Common myeloid progenitor, CD34-positive (primary cell): ENCODE measurements at places on chromosomes 2 and 18.

DNA sequence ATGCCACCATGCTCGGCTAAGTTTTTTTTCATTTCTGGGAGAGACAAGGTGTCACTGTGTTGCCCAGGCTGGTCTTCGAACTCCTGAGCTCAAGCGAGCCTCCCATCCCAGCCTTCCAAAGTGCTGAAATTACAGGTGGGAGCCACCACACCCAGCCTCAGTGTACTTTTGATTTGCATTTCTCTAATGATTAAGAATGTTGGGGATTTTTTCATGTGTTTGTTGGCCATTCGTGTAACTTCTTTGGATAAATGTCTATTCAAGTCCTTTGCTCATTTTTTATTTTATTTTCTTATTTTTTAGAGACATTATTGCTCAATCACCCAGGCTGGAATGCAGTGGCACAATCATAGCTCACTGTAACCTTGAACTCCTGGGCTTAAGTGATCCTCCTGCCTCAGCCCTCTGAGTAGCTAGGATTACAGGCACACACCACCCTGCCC lies 73.1 kb downstream of the TMEM185B start:
- DNase-seq: no peak

- no peak for DNase-seq
Measured at GRCh38 chr2:152505495-152505906, 170.5 kb downstream of the FMNL2 start.

- DNase-seq: no peak
Measured at GRCh38 chr2:137192366-137193310, 427.3 kb downstream of the THSD7B start.

DNA sequence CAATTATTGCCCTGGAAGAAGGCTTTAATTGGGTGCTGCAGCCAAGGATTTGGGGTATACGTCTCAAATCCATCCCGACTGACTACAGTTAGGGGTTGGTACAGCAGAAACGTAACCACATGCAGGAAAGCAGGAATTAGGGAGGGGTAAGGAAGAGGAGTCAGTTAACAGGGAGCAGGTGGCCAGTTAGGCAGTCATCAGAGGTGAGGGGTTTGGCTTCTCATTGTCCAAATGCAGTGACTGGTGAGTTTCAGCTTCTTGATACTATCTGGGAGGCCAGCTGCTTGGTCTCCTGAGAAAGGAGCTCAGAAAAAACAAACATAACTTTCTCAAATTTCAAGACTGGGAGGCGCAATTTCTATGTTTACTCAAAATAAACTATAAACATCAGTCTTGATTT lies 38.8 kb upstream of the UBE2F start:
- no peak for DNase-seq

DNA sequence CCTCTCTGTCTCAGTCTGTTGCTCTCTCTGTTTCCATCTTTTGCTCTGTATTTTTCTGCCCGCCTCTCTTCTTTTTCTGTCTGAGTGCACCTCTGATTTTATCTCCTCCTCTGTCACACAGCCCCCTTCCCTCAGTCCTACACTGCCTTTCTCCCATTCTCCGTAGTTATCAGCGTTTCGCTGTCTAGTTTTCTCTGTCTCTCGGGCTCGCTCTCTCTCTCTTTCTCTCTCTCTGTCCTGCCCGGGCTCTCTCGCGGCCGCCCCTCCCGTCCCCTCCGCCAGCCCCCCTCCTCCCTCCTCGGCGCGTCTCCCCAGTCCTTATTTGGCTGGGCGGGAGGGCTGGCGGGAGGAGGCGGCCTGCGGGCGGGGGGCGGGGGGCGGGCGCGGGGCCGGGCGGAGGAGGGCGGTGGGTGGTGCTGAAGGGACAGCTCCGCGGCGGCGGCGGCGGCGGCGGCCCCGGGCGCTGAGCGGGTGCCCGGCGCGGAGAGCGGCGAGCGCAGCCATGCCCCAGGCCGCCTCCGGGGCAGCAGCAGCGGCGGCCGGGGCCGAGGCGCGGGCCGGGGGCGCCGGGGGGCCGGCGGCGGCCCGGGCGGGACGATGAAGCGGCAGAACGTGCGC lies at the start of gene KCNK3:
KCNK3 (plus strand) TSS at position 444 of the 618 bp plus-strand sequence; CDS start at position 598, 154 bp downstream.
- DNase-seq: peak; percentile 67

DNA sequence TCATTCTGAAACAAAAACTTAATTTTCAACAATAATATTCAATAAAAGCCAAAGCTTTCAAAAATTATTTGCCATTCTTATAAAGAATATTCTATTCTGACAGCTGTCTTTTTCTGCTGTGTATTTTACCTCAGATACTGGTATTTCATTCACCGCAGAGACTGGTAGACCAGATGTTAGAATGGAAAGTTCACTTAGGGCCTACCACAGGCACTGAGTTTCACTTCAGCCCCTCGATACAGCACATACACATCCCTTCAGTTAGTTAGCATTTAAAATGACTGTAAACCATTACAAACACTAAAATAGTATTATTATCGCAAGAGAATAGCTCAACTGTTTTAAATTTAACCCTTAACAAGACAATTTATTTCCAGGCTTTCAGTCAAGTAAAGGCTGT lies 24.2 kb upstream of the GATA6 start:
- DNase-seq: no peak
